ENCODE measurements at places on chromosomes 6 and 20. TPM values are rescaled to one million over a fixed set of nuclear protein-coding genes. Genes with fewer than 3 reads are reported as not detected.

Gene FERMT1
- total RNA-seq = 0.17 TPM

Gene DST
- total RNA-seq = 13.0 TPM

Gene OR2H2
- total RNA-seq = not detected

Gene CGAS
- 56.2 TPM for total RNA-seq

Gene CCM2L
- total RNA-seq = not detected

Gene PRDM13
- total RNA-seq = not detected

Gene ATF6B
- total RNA-seq = 147 TPM

Gene TRIM31
- not detected for total RNA-seq

Gene LAMA5
- 0.76 TPM for total RNA-seq

Gene CLPSL2
- total RNA-seq = not detected

Gene SIRPD
- total RNA-seq = 0.29 TPM

Gene DACT2
- 0.78 TPM for total RNA-seq

Gene DNAH8
- total RNA-seq = 0.12 TPM

Gene CASS4
- 10.2 TPM for total RNA-seq

Gene PI3
- not detected for total RNA-seq

Gene PCSK2
- not detected for total RNA-seq

Gene TBX18
- not detected for total RNA-seq

Gene MRPS10
- total RNA-seq = 34.6 TPM

Gene MATN4
- 6.7 TPM for total RNA-seq

Gene FLRT3
- not detected for total RNA-seq

Gene BMP2
- not detected for total RNA-seq

Gene IBTK
- 34.9 TPM for total RNA-seq

Gene SAMD3
- total RNA-seq = 57.6 TPM

Gene C6orf118
- total RNA-seq = not detected

Gene TMEM244
- not detected for total RNA-seq

Gene C2
- total RNA-seq = 1.7 TPM

Gene HLA-DQA1
- 89.7 TPM for total RNA-seq

Gene SLC22A2
- not detected for total RNA-seq

Gene HSPA12B
- total RNA-seq = not detected

Gene BTN1A1
- not detected for total RNA-seq

Gene ITPA
- 69.3 TPM for total RNA-seq

Gene SUMO4
- 18.7 TPM for total RNA-seq

Gene BPI
- total RNA-seq = not detected

Gene KIAA1755
- total RNA-seq = not detected
